Pancreas (tissue), 10 donors: ENCODE measurements at places on chromosomes 5 and 9. TPM values are rescaled to one million over a fixed set of nuclear protein-coding genes. Genes with fewer than 3 reads are reported as not detected.

Gene LVRN
- 0.28 TPM for total RNA-seq

Gene ISCA1
- 8.6 TPM for total RNA-seq

GRCh38 chr9:137453643-137454081, 5.5 kb downstream of the NSMF start:
- DNase-seq, result peak; percentile 45

DNA sequence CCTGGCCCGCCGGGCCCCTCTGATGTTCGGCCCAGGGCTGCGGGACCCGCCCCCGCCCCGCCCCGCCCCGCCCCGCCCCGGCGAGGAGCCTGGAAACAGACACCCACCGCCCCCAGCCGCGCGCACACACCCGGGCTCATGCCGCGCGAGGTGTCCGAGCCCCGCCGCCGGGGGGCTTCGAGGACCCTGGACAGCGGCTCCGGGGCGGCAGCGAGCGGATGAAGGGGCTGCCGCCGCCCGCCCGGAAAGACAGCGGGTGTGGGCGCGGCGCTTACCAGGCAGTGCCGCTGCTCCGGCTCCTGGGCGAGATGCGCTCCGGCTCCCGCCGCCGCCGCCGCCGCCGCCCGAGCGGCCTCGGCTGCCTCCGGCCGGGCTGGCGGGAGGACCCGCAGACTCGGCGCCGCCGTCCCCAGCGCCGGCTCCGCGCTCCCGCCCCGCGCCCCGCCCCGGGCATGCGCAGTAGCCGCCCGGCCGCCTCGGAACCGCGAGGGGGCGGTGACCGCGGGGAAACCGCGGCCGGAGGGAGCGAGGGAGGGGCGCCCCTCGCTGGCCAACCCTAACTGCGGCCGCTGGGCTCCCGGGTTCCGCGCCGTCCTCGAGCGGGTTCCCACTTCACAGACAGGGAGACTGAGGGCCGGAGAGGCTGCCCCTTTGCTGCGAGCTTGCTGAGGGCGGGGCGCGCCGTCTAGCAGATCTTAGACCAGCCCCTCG, at the start of gene GPRIN1:
Gene GPRIN1 (minus strand): TSS at position 433 of the 711 bp plus-strand sequence. CDS start 10,322 bp downstream, outside the sequence.
- DNase-seq, result peak; percentile 51

- DNase-seq, result no peak
Observed at GRCh38 chr9:107633406-107633805, 143.8 kb upstream of the KLF4 start.
